Vagina (tissue), 2 donors: ENCODE measurements at places on chromosomes 5 and 9. TPM values are rescaled to one million over a fixed set of nuclear protein-coding genes. Genes with fewer than 3 reads are reported as not detected.

The SH3PXD2B gene
- 30.9 TPM for total RNA-seq

DNA sequence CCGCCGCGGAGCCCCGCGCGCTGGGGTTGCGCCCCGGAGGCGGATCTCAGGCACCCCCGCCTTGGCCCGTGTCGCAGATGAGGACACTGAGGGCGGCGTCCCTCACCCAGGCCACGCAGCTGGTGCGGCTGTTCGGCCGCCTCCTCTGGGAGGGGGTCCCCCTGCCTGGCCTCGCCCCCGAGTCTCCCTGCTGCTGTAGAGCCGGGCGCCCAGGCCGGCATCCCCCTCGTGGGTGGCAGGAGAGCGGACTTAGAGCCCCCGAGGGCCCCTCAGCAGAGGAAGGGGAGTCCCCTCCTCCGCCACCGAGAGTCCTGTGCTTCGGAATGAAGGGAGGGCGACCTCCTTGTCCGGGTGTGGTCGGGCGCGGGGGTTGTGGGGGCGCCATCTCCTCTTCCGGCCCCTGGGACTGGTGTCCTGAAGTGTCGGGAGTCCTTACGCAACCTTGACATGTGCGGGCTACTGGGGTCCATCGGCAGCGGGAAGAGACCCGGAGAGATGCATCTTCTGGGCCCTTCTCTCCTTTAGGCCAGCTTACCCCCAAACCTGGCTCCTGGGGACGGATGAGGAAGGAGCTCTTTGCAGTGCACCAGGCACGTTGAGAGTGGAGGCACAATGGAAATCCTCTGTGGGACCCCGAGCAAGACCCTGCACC, 11.7 kb upstream of the EXOSC2 start:
- DNase-seq = no peak

The KDM3B gene
- 48.6 TPM for total RNA-seq

The C9orf153 gene
- not detected for total RNA-seq

DNA sequence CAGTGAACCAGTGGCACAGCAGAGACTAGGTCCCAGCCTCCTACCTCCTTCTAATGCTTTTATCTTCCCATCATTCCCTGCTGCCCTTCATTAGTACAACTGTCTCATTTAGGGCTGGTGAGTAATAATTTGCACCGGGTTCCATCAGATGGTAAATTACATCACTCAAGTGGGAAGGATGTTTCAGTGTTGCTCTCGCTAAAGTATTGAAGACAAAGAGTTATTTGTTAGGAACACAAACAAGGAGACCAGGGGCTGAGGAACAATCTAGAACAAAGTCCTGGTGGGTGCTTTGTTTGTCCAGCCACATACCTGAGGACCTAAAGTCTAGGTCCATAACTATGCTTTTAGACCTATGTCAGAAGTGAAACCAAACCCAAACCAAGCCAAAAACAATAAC, 52.4 kb downstream of the SEC61B start:
- no peak for DNase-seq

GRCh38 chr9:123761905-123762605, 167.9 kb downstream of the DENND1A start:
- no peak for DNase-seq

GRCh38 chr5:127634007-127634406, 14.9 kb upstream of the CTXN3 start:
- DNase-seq = no peak

DNA sequence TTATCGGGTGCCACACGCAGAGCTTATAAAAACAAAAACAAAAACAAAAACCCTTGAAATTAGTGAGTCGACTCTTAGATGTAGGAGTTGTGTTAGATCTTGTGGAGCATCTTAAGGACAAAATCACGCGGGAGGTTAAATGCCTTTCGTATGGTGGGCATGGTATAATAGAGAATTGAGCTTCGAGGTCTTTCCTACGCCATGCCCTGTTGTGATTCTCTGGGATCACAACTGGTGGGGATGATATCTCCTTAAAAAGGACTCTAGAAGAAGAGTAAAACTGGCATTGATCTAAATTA, 773 bp upstream of the ELL2 start:
- DNase-seq = no peak

DNA sequence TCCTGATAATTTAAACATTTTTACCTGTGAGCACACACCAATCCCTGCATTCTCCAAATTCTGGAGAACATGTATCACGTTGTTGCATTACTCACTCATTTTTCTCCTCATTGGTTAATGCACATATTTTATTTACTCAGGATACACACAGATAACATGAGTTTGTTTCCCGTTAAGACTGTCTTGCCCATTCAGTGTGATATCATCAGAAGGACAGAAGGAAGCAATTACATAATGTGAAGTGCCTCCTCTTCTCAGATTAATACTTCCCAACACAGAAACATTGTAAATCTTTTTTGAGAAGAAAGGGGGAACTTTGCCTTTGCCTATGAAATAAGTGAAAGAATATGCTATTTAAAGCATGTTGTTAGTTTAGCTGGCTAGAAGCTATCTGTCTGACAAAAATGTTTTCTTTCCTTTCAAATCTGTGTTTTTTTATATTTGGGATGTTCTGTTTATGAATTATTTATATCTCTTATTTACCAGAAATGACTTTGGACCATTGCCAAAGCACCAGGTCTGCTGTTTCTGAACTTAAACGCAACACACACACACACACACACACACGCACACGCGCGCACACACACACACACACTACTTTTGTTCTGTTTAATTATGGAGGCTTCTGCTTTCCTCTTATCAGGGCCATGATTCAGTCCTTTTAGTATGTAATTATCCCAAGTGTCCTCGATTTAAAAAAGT, 186.5 kb downstream of the CHSY3 start:
- DNase-seq = no peak

DNA sequence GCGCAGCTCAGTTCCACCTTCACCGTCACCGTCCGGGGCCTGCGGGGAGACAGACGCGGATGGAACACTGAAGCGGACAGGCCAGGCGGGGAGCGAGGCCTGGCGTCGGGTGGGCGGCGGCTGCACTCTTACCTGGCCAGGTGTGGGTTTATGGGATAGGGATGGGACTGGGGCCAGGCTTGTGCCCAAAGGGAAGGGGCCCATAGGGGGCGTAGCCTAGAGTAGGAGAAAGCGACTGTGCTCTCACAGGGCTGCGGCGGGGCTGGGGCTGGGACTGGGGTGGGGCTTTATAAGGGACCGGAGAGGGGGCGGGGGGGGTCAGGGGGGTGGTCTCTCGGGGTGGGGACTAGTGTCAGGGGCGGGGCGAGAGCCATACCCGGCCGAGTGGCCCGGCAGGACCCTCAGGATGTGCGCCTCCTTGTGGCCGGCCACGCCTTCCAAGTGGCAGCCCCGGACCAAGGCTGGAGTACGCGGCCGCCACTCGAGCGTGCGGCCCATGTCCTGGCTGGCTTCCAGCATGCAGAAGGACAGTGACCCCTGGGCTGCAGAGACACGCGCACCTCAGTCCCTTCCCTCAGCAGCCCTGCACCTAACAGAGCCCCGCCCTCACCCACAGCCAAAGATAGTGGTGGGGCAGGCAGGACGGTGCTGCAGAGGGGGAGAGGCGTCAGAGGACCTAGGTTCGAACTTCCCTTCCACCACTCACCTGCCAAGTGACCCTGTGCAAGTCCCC, 22.8 kb downstream of the FPGS start:
- DNase-seq = no peak

DNA sequence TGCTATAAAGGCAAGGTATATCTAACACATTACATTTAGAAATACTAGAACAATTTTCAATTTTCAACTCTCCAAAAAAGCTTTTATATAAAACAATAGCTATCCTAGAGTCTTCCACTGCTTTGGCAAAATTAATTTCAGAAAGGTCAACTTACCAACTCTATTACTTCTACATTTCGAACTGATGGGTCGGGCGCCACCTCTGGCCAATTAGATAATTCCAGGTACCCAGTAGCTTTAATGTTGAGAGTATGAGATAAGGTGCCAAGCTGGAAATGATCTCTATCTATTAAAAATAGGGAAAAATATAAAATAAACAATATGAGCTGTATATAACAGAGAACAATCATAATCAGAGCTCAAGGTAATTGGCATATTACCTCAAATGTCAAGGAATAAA, 166.6 kb downstream of the AP3B1 start:
- no peak for DNase-seq

The CDC20B gene
- not detected for total RNA-seq

DNA sequence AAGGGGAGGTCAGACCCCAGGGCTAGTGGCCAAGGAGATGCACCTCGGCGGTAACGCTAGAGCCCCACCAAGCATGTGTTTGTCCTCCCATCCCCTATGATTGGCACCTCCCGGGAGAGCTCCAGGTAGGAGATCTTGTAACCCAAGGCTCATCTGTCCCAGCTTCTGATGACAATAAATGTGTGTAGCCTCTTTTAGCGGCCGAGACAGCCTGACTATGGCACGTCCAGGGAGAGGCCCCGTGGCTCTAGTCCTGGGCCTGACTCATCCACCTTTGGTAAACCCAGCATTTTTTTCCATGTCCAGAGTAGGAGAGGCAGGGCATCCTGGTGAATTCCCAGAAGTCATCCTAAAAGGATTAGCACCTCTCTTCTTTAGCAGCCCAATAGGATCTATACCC, 39.2 kb downstream of the IRF1 start:
- DNase-seq = no peak

- no peak for DNase-seq
These were observed 538 bp downstream of the PRRT1B start for GRCh38 chr9:131545786-131546335.

DNA sequence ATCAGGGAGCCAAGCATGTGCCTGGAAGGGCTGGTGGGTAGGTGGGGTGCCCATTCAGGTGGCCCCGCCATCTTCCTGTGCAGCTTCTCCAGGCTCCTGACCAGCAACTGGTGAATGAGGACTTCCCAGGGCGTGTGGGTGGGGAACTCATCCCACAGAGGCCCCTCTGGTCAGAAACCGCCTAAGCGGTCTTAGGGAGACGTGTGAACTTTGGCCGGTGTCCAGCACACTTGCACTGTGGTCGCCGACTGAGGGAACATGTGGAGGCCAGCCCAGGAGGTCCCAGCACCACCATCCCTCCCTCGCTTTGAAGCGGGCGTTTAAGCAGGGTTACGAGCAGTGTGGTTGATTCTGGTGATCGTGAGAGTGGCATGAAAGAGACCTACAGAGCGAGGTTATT, 77.8 kb downstream of the MVB12B start:
- no peak for DNase-seq

The PCDHB2 gene
- 3.4 TPM for total RNA-seq

The GKAP1 gene
- 4.4 TPM for total RNA-seq

DNA sequence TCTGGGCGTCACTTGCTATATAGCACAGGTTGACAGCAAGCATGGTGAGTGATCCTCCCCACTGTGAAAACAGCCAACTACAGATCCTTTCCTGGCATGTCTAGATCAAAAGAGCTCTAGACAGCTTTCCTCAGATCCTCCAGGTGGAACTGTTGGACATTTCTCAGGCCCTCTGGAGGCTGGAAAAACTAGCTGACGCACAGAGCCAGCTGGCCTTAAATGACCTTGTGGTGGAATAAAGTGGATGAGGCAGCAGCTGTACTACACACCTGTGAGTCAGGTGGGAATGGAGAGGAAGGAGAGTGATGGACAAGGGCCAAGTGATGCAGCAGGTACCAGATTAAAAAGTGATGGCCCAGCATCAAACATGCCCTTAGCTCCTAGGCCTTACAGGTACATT, 172.7 kb downstream of the TRIM32 start:
- no peak for DNase-seq

GRCh38 chr5:101102506-101102905, 199.4 kb upstream of the ST8SIA4 start:
- no peak for DNase-seq

The PCDHB6 gene
- total RNA-seq = not detected

DNA sequence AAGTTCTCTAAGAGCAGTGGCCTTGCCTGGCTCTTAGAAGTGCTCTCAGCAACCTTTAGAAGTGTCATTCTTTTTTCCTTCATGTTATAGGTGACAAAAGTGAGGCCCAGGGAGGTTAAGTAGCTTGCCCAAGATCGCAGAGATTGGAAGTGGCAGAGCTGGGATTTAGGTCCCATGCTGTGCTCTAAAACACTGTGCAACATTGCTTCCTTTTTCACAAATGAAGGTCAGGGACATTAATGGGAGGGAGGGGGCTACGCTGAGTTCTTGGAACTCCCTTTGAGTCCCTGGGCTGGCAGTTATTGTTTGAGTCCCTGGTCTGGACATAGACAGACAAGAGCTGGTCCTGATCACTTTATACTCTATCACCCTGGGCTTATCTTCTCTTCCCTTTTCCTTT, 45.3 kb downstream of the PAM start:
- no peak for DNase-seq

DNA sequence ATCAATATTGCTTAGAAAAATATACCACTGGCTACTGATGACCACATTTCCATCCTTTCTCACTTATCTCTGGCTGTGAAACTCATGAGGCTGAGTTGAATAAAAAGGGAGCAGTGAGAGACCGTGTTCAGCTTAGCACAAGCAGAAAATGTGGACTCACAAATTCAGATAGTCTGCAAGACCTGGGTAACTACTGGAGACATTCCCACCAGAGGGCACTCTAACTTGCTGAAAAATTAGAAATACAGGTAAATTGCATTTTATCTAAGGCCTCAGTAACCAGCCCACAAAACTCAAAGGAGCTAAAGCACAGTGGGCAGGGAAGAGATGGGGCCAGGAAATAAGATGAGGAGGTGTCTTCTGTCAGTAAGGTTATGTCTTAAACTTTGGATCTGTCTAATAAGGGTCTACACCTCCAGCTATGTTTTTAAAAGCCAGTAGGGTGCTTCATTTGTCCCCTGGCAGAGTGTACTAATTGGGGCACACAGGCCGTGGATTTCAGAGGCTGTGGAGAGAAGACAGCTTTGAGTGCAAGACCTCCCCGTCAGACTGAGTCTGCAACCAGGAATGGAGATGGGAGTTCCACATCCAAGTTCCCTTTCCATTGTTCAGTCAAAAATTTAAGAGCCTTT, 8.7 kb upstream of the NDUFB6 start:
- no peak for DNase-seq

DNA sequence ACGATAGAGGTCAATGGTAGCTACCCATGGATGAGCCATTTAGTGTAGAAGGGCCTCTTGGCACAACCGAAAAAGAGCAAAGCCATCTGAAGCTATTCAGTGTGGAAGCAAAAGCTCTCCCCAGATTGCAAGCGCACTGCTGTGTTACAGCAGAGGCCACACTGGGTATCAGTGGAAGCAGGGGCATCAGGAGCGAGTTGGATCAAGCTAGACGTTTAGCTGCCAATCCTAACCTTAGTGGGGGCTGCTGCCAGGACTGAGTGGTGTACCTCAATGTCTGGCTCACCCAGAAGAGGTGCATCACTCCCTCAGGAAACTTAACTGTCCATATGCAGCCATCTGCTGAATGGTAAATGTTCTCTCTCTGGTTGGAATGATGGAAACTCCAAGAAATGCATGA, 44.5 kb downstream of the RAPGEF1 start:
- no peak for DNase-seq

DNA sequence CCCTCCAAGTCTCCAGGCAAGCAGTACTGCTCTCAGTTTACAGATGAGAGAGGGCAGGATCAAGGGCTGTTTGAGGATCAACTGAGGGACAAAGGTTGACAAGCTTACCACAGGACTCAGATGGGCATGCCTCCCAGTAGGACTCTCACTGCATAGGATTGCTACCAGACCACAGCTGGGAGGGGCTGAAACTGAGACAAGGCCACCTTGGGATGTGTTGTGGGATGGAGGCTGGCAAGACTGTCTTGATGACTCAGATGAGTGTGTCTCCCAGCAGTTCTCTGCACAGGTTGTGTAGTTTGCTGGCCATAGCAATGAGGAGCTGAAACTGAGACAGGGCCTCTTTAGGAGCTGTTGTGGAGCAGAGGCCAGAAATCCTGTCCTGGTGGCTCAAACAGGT, 222.2 kb upstream of the IRX1 start:
- peak; percentile 67 for DNase-seq
